ENCODE measurements at places on chromosomes 16 and 17.

DNA sequence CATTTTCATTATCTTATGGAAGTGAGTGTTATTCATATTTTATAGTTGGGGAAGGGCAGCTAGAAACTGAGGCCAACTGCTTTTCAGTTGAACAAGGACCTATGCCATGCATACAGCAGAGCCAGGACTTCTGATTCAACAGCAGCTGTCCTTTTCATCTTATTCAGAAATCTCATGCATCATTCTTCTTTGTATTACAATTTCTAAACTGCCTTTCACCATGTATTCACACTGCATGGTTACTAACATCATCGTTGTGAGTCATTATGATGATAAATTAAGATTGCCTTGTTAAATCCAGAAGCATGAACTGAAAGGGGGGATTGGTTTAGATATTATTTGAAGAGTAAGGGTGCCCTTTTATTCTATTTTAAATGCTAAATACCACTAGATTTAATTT, 1470.1 kb upstream of the GOT2 start:
- DNase-seq: no peak

GRCh38 chr17:16980813-16981731, 9.2 kb upstream of the TNFRSF13B start:
- DNase-seq: no peak

DNA sequence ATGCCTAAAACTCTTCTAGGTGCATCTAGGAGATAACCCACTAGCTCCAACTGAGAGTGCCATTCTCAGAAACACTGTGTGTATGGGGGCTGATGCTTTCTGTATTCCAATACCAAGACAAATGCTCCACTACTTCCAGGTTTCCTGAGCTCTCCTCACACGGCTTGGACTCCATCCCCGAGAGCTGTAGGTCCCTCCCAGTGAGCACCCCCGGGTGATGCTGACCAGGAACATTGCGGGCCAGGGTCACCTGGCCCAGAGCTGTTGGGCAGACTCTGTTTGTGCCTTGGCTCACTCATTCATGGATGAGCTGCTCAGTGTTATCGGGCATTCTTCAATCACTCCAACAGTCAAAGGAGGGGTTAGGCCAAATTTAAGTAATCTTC, 7.0 kb downstream of the CUEDC1 start:
- no peak for DNase-seq

DNA sequence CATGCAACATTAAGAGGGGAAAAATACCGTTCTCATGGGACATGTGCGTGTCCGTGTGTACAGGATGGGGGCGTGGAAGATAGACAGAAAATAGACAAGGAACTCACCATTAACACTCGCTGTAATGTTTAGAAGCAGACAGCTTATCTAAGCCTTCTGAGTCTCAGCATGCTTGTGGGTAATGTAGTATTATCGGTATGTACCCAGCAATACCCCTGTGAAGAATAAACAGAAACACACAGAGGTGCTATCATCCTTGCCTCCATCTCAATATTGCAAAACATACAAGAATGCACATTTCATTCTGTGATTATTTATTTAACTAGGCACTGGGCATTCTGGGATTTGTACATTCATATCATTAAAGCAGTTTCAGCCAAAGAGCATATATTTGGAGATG, 42.0 kb upstream of the RBFOX1 start:
- no peak for DNase-seq

- DNase-seq: no peak
These were observed 568 bp upstream of the CCDC154 start for GRCh38 chr16:1444730-1445517.

- no peak for DNase-seq
These were observed 3.2 kb downstream of the PRSS22 start for GRCh38 chr16:2854700-2855309.

- peak; percentile 79 for DNase-seq
These were observed 1.3 kb upstream of the RAB40C start for GRCh38 chr16:588639-588888.

Data from fibroblast of villous mesenchyme (primary cell).